ENCODE measurements at places on chromosomes 4 and X.

GRCh38 chrX:12548341-12548740 lies 242.9 kb upstream of the PRPS2 start:
- no peak for DNase-seq

- no peak for DNase-seq
These were observed 4.8 kb downstream of the LRRC66 start for GRCh38 chr4:52015366-52015765.

GRCh38 chr4:153676486-153676885 lies 7.6 kb upstream of the TLR2 start:
- DNase-seq = no peak

GRCh38 chr4:103074744-103075434 lies 1.7 kb downstream of the SLC9B2 start:
- no peak for DNase-seq

DNA sequence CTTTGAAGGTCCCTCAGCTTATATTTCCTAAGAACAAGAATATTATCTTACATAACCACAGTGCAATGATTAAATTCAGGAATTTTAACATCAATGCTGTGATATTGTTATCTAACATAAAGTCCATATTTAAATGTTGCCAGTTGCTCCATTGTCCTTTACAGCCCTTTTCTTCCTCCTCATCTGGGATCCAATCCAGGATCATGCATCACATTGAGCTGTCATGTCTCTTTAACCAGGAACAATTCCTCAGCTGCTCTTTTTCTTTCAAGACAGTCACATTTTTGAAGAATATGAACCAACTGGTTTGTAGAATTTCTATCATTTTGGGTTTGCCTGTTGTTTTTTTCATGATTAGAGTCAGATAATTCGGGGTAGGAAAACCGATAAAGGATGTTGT lies 12.0 kb downstream of the TMSB4X start:
- DNase-seq = no peak

- DNase-seq = peak; percentile 20
These were observed at the start of gene NUDT6 for GRCh38 chr4:122921971-122922876. NUDT6 (minus strand) TSS chr4:122922597; CDS start chr4:122922572, 25 bp downstream.

GRCh38 chrX:25079020-25079419 lies 63.3 kb upstream of the ARX start:
- no peak for DNase-seq

DNA sequence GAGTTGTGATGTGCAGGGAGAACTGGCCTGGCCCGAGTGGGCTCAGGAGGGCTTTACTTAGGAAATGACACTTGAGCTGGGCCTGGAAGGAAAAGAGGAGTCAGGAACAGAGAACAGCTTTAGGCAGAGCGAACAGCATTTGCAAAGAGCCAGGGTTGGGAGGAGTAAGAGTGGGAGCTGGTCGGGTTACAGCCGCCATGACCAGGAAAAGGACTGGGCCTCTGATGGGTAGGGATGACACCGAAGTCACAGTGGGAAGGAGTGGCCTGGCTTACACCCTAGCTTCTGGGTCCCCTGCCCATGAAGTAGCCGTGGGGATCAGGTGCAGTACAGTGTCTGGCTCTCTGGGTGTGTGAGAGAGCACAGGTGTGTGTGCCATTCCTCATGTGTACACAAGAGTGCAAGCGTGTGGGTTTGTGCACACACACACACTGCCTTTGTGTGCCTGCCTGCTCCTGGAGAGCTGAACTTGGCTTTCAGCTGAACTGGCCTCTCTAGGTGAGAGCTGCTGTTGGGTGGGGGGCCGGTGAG lies 31.6 kb downstream of the TRMT44 start:
- no peak for DNase-seq

- no peak for DNase-seq
These were observed 300.1 kb upstream of the DDX53 start for GRCh38 chrX:22699581-22700091.
